NCI-H187 treated with DMSO at 0.1 percent for 48 hours (cell line): ENCODE measurements at places on chromosomes 16 and 17.

DNA sequence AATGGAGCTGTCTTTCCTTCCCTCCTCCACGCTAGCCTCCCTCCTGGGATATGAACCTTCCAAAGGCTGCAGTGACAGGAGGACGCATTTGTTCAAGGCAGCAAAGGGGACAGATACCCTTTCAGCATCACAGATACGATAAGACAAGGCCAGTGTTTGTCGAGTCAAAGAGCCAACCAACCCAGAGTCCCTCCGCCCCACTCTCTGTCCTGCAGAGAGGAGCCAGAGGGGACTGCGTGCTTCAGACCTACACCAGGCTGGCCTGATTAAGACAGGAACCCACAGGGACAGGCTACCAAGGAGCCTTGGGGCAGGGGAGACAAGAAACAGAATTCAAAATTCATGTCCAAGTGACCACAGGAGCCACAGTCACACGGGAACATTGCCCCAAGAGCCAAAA, 72.6 kb upstream of the CDH5 start:
- no peak for DNase-seq

DNA sequence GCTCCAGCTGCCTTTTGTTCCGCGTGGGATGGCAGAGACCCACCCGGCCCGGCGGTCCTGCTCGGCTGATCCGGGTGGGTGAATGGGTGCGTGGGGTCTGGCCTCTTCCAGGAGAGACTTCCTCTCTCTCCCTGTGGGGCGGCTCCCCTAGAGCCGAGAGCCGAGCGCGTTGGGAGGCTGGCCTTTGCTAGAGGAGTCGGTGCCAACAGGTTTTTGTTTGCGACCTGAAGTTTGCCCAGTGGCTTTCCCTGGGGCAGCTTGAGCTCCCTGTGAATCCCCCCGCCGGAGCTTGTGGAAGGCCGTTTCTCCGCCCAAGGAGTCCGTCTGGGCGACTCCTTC, 970 bp downstream of the EPN2 start:
- DNase-seq, result no peak

DNA sequence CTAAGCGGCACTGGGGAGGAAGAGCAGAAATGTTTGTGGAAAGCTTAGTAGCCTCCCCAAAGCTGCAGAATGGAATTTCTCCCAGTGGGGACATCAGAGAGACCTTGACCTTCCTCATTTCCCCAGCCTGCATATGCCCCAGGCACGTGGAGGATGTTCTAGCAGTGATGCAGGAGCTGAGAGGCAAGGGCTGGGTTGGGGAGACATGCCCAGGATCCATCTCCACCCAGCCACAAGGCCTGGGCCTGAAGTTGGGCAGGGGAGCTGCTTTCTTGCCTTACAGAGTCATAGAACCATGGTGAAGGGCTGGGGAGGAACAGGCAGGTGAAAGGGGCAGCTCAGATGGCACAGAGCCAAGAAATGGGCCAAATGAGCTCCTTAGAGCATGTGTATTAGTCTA, 104.0 kb downstream of the TMEM132E start:
- DNase-seq, result no peak

GRCh38 chr16:86598607-86599565, 20.5 kb downstream of the FOXL1 start:
- no peak for DNase-seq

- DNase-seq, result no peak
Observed at GRCh38 chr17:81332914-81333528, 37.9 kb upstream of the SLC38A10 start.

GRCh38 chr17:66670206-66670605, 164.7 kb upstream of the CACNG5 start:
- no peak for DNase-seq

DNA sequence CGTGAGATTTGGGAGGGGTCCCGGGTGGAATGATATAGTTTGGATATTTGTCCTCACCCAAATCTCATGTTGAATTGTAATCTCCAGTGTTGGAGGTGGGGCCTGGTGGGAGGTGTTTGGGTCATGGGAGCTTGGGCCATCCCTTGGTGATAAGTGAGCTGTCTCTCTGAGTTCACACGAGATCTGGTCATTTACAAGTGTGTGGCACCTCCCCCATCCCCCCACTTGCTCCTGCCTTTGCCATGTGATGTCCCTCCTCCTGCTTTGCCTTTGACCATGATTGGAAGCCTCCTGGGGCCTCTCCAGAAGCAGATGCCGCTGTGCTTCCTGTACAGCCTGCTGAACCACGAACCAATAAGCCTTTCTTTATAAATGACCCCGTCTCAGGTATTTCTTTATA, 21.3 kb upstream of the BAIAP2 start:
- DNase-seq, result no peak

GRCh38 chr17:71188811-71189492, 931.9 kb upstream of the SOX9 start:
- DNase-seq, result no peak

GRCh38 chr16:12092544-12092921, 116.0 kb downstream of the SNX29 start:
- DNase-seq, result no peak

DNA sequence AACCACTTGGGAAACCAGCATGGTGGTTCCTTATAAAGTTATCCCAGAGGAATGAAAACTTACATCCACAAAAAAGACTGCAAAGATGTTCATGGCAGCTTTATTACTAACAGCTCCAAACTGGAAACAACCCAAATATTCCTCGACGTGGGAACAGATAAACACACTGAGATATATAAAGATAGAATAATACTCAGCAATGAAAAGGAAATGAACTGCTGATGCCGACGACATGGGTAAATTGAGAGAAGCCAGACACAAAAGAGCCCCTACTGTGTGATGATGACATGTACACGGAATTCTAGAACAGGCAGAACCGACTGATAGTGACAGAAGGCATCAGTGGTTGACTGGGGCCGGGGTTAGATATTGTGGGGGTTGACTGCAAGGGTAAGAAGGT, 9.7 kb downstream of the PRCD start:
- DNase-seq, result no peak

GRCh38 chr17:58279016-58279711, 1.6 kb downstream of the MPO start:
- no peak for DNase-seq

GRCh38 chr17:29115961-29116803, 64.0 kb downstream of the MYO18A start:
- no peak for DNase-seq

GRCh38 chr17:40450175-40450574, 6.9 kb downstream of the IGFBP4 start:
- DNase-seq, result no peak

- no peak for DNase-seq
Observed at GRCh38 chr16:9534759-9535158, 443.3 kb downstream of the HAPSTR1 start.

- no peak for DNase-seq
Observed at GRCh38 chr17:44209786-44210341, 9.6 kb downstream of the UBTF start.

DNA sequence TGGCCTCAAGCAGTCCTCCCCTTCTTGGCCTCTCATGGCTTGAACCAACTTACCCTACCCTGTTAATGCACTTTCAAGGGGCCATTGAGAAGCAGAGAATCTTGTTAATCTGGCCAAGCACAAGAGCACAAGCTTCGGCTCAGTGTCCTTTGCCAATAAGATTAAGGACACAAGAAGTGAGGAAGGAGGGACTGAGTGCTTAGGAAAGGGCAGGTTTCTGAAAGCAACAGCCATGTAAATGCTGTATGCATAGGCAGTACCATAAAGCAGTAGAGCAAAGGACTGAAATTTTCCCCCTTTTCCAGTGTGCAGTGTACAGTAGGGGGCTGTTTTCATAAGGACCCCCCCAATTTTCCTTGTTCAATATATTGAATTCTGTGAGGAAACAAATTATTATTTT, 37.7 kb downstream of the IST1 start:
- DNase-seq, result no peak

DNA sequence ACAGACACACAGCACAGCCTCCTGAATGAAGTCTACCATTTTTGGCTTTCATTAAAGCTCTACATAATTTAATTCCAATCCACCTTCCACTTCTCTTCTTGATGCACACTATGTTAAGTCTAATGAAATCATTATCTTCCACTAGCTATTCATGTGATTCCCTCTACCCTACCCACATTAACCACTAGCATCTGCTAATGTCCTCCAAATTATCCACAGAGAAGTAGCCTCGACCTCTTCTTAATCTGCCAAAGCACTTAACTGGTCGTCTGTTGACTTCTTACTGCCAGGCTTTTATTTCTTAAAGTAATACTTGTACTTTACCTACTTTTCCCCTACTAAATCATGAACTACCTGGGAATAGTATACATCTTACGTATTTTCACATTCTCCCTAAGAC, 91.8 kb downstream of the NCOR1 start:
- no peak for DNase-seq

DNA sequence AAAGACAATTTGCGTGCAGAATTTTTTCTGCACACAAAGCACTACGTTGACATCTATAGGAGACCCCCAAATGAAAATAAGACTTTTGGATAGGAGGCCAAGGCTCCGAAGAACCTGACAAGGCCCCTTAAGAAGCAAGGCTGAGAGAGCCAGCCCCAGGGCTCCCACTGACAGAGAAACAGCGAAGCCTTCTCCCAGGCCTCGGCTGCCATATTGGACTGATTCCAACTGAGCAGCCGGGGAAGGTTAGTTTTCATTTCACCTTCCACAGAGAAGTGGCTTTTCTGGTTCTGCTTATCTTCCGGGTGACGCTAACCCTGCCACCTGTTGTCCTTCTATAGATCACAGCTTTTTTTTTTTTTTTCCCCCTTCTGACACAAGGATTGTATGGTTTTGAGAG, 356.7 kb downstream of the SOX9 start:
- no peak for DNase-seq

DNA sequence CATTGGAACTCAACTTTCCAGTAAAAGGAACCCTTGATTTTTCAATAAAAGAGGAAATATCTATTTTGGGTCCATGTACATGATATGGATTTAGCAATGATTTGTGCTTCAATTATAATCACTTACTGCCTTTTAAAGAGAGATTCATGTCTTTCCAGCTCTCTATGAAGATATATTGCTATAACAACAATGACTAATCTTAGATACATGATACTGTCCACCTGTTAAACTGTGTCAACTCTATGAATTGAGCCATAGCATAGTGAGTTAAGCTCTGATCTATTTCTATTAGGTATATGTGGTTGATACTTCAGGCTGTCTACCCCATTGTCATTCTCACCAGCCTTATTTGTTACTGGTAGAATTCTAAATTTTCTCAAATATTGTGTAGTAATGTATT, 15.0 kb upstream of the MPHOSPH6 start:
- no peak for DNase-seq

DNA sequence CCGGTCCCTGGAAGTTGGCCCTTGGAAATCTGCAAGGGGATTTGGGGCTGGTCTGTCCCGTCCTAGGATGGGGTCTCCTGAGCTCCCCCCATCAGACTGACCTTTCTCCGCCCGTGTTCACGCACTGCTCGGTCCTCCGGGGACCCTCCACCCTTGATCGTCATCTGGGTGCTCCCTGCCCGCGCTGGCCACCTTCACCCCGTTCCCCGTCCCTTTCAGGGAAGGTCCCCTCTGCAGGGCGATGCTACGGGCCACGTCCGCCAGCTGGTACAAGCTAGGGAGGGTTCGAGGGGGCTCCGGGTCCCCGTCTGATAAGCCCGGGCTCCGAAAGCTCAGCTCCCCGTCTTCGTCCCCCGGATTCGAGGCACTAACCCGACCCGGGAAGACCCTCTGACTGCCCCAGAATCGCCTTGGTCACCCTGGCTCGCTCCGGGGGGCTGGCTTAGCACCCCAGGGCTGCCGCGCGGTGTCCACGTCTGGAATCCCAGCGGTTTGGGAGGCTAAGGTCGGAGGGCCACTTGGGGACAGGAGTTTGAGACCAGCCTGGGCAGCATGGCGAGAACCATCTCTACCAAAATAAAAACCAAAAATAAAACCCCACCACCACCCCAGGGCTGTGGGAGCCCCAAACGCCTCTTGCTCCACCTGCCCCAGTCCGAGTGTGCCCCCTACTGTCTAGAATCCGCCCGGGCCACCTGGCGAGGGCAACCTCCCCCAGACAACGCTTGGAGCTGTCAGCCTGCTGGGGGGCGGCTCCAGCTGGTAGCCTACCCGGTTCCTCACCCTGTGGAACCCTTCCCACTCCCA, 1.1 kb upstream of the SLC43A2 start:
- no peak for DNase-seq

DNA sequence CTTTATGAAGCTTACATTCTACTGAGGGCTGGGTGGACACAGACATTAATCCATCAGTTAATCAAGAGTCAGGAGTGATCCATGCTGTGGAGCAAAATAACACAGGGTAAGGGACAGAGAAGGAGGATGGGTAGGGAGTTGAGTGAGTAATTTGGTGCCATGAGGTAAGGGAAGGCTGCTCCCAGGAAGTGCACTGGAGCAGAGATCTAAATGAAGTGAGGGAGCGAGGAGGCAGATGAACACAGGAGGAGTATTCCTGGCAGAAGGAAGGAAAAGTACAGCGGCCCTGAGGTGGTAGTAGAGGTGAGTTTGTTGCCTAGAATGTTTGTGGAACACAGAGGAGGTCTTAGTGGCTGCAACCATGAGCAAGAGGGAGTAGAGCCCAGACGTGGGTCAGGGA, 34.8 kb downstream of the ASIC2 start:
- DNase-seq, result no peak

DNA sequence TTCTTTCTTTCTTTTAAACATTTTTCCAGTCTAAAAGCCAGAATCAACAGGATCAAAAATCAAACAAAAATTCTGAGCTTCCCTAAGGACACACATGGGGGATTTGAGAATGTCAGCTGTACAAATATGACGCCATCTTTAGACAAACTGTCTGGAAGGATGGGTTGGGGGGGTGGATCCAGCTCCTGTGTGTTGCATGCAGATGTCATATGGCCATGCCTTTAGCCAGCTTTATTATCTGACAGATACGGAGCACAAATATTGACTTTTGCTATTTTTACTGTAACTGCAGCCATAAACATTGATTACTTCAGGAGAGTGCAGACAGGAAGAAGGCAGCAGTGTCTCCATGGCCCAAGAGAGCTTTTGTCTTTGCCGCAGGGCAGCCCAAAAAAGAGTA, 279.4 kb upstream of the ELAC2 start:
- DNase-seq, result no peak

- DNase-seq, result no peak
Observed at GRCh38 chr17:71413935-71414334, 706.9 kb upstream of the SOX9 start.

DNA sequence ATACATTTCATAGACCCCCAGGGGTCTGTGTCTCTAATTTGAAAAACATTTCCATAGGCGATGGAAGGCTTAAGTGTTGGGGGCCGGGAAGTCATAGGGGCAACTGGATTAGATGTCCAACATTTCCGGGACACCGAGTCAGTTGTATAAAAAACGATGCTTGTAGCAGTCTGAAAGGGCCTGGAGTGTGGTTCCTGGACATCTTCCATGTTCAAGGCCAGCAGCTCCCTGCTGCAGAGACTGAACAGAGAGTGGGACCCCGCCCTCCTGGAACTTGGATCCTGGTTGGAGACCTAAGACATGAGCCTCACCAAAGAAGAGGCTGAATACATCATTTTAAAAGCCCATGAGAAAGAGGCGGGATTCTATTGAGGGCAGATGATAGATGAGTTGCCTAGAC, 82.0 kb upstream of the ZNF423 start:
- DNase-seq, result no peak

GRCh38 chr16:69404275-69404805, 18.5 kb upstream of the TERF2 start:
- no peak for DNase-seq

GRCh38 chr16:30888856-30889499, 4.9 kb downstream of the BCL7C start:
- no peak for DNase-seq

GRCh38 chr17:75380315-75380714, 25.2 kb downstream of the GRB2 start:
- DNase-seq, result no peak
